ENCODE measurements at places on chromosomes 12 and 14. TPM values are rescaled to one million over a fixed set of nuclear protein-coding genes. Genes with fewer than 3 reads are reported as not detected.

The NKX2-1 gene
- total RNA-seq: not detected

The OR4K13 gene
- not detected for total RNA-seq

- DNase-seq: no peak
Observed at GRCh38 chr12:5022465-5023061, 21.1 kb upstream of the KCNA5 start.

The INHBE gene
- not detected for total RNA-seq

DNA sequence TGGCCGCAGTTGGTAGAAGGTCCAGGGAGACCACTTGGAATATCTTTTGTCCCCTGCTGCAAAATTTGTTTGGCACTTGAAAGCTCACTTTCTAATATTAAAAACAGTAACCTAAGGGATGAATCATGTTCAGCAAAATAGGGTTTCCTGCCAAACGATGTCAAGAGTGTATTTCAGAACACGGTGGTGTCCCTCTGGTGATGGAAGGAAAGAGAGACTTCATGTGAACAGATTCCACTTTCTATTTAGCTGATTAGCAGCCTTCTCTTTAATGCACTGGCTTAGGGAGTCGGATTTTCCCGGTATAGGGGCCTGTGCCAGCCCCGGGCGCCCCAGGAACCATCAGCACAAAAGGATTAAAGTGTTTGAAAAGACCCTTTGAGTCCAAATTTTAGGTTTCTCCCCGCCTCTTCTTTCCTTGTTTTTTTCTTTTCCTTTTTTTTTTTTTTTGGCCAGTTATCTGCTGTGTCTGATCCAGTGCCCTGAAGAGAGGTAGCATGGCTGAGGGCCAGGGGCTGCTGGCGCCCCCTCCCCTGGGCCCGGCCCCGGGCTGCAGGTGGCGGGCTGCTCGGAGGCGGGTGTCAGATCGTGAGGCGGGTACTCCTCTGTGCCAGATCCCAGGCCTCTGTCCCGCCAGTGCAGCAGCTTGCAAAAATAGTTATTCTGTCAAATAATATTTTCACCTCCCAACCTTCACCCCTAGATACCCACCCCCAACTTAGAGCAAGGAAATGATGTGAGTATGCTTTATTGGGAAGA lies 88.3 kb downstream of the TESC start:
- DNase-seq: no peak

The MGAT4C gene
- total RNA-seq: 3.2 TPM

DNA sequence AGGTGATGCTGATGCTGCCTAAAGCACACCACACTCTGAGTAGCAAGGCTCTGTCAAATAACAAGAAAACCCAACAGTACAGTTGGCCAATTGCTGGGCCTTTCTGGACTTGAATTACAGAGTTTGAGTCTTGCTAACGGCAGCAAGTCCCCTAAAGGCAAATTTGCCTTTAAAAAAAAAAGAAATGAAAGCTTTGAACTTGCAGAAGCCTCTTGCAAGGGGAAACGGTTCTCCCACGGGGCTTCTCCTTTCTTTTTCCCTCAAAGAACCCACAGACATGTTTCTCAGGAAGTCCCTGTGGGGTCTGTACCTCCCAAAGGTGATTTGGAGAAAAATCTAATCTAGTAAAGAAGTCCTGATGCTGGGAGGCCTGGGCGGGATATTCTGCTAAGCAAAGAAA lies 191.3 kb upstream of the MYL2 start:
- no peak for DNase-seq

- DNase-seq: no peak
Observed at GRCh38 chr12:74365178-74365964, 172.3 kb upstream of the ATXN7L3B start.

DNA sequence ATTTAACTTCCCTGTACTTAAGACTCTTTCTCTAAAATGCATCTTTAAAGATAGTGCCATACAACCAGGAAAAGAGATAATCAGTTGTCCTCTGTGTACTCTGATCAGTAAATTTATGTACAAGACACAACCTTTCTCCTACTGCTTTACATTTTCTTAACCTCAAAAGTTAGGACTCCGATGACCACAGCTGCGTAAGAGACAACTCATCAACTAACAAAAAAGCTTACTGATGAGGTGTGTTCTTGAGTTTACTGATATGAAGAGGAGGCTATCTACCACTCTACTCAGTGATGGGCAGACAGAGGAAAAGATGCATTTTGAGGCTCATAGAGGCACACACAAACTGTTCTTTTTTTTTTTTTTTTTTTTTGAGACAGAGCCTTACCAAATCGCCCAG lies 71.4 kb upstream of the HIF1A start:
- no peak for DNase-seq

GRCh38 chr14:67766035-67766680 lies 50.2 kb downstream of the ZFYVE26 start:
- no peak for DNase-seq

The ARMH4 gene
- total RNA-seq: 3.4 TPM

- DNase-seq: no peak
Observed at GRCh38 chr12:1691123-1692007, 495 bp downstream of the ADIPOR2 start.

DNA sequence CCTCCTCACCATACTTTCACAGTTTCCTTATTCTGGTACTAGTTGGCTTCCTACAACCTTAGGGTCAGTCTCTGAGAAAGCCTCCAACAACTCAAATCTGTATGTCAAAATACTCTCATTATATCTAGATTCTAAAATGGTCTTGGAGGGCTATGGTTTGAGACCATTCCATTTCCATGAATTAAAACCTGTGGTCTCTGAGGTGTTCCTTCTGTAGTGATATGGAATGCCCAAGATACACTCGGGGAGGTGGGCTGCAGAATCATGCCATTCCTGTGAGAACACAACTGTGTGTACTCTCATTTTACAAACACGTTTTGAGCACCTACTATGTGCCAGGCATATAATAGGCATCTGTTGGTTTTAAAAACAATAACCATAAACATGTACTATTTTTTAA lies 74.0 kb downstream of the FERMT2 start:
- DNase-seq: no peak

Data from right atrium auricular region (tissue), 2 donors.